Panc1 (cell line): ENCODE measurements at places on chromosomes 2 and 18.

- no peak for DNase-seq
These were observed 39.1 kb downstream of the SNED1 start for GRCh38 chr2:241037498-241037897.

GRCh38 chr2:147623328-147623727, 221.5 kb upstream of the ACVR2A start:
- DNase-seq = no peak

DNA sequence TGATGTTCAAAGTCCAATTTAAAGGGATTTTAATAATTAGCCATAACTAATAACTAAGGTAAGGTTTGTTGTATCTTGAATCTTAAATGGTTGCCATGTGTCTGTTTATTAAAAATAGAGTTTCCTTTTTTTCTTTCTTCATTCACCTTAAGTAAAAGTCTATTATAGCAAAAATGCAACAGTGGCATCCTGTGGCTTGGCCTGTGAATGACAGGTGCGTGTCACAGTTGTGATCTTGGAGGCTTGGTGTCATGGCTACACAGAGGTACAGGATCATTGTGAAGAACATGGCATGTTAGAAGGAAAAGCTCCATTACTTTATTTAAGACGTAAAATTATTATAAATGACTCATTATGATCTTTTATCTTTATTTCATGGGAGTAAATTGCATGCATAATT, 246.1 kb downstream of the BCL2 start:
- peak; percentile 12 for DNase-seq

- peak; percentile 53 for DNase-seq
These were observed 114.5 kb downstream of the INSIG2 start for GRCh38 chr2:118202707-118203303.

DNA sequence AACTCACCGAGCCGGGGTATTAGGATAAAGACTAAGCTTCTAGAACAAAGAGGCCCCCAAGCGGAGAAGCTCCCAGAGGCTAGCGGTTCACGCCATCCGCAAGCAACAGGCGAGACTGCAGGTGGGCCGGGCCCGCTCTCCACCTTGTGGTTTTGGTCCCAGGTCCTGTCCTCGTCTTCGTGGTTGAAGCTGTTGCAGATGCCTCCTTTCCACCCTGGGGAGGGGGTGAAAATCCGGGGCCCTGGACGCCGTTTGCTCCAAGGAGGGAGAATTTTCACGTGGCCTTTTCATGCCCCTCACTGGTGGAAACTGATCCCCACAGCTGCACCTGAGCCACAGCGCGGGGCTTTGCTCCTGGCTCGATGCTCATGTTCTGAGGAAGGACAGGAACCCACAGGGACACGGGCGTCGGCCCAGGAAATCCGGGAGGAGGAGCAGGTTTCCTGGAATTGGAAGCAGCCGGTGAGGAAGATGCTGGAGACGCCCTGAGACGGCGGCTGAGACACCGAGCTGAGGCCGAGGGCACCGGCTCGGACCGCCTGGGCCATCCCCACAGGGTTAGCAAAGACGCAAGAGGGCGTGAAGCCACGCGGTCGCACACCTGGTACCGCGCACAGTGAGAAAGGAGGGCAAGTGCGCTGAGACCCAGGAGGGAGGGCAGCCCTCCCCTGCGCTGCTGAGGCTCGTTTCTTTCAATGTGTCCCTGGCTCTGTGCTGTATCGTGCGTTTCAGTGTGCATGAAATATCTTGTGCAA, 54.7 kb upstream of the SALL3 start:
- no peak for DNase-seq

DNA sequence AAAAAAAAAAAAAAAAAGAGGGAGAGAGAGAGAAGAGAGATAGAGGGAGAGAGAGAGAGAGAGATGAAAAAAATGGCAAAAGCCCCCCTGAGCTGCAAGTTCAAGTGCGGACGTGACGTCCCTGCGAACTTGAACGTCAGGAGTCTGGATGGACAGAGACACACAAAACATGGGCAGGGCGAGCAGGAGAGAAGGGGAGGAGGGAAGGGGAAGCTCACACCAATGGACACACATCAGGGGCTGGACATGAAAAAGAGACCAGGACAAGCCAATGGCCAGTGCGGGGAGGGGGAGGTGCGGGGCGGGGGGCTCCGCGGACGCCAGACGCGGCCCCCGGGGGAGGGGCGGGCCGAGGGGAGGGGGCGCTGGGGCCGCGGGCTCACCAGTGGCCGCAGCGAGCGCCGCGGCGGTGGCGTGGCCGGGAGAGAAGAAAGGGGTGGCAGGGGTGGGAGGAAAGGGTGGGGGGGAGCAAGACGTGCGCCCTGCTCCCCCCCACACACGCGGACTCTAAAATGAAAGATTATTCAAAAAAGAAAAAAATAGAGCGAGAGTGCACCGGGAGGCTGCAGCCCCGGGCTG, at the start of gene BCL11A:
BCL11A (minus strand) TSS at position 160 of the 579 bp plus-strand sequence. CDS start 384 bp downstream, outside the sequence.
- DNase-seq = no peak

DNA sequence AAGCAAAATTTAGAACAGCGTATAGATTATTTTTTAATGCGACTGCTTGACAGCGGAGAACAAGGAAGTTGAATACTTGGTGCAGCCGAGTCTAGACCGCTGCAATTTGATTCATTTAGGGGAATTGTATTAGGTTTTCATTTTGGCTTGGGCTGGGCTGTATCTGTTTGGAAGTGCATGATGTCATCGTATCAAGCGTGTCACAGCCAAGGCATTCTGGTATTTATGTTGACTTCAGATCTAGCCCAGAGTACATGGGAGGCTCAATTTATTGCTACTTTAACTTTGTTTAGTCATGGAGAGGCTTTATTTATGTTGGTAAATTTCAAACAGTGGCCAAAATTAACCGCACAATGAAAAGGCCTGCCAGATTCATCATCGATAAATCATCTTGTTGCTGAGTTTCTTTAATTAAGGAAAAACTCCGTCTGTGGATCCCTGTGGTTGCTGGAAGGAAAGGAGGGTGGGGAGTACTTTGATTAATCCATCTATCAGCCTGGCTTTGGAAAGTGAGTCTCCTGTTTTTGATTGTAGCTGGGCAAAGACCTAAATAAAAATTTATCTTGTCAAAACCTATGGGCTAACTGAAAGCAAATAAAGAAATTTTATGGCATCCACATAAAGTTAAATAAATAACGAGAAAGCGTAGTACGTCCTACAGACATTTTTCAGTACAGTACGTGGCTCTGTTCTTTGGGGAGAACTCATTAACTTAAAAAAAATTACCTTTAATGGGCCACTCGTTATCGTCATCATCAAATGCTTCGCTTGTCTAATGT, 230.4 kb upstream of the SPRED2 start:
- DNase-seq = no peak

DNA sequence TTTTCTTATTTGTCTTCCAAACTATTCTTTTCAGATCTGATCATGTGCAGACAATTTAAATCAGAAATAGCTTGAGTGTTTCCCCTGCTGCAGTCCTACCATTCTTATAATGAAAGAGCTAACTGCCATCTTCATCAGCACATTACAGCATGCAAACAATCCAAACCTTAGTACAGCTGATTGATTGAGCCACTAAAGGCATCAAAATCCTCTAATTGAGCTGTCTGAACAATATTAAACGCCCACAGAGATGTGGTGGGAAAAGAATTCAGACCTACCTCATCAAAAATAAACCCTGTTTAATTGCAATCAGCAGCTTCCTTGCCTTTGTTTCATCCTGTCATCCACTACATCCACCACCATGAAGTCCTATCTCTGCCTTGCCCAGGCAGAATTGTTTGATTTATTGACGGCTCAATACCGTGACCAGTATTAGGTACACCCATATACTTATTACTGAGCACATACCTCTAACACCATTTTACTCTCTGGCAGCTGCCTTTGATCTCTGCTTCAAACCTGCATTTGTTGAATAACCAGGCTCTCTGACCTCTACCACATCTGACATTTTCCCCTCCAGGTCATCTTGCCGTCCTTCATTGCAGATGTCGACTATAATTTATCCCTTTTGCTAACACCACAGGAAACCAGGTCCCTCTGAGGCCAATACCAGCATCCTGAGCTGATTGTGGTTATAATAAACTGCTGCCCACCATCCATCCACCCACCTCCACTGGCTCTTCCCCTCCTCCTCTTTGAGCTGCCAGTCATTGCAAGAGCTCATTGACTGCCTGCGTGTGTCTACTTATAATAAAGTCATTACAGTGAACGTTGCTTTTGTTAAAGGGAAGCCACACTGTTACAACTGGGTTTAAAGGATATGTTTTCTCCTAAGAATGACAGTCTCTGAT, 78.5 kb downstream of the RBM43 start:
- no peak for DNase-seq

GRCh38 chr2:64054161-64054915, 35.1 kb upstream of the VPS54 start:
- DNase-seq = no peak

GRCh38 chr2:162424816-162425215, 80.9 kb downstream of the GCA start:
- no peak for DNase-seq

DNA sequence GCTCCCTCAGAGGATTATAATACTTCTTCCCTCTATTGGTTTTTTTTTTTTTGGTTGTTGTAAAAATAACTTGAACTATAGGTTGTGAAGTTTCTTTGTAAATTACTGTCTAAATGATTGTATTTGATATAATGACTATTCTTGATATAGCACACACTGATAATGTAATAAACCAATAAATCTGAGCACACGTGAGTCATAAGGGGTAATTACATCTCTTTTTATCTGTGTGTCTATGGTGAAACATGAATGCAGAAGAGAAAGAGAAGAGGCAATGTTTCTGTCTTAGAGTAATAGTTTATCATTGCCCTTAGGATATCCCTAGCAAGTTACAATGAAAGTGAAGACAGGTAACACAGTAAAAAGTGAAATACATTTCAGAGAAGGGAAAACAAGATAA, 64.1 kb upstream of the RAPGEF4 start:
- no peak for DNase-seq

DNA sequence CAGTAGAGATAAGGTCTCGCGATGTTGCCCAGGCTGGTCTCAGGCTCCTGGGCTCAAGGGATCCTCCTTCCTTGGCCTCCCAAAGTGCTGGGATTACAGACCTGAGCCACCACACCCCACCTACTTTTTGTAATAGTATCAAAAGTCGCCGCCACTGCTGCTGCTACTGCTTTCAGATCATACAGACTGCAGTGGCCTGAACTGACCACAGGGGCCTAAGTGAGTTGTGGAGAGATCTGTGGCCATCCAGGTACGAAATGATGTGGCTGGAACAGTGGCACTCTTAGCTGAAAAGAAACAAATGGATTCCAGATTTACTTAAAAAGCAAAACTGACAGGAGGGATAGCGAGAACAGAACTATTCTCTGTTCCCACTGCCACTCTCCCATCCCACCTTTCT, 32.9 kb upstream of the POMC start:
- DNase-seq = no peak

- DNase-seq = no peak
These were observed 139.0 kb upstream of the SH3BP4 start for GRCh38 chr2:234812851-234813250.

DNA sequence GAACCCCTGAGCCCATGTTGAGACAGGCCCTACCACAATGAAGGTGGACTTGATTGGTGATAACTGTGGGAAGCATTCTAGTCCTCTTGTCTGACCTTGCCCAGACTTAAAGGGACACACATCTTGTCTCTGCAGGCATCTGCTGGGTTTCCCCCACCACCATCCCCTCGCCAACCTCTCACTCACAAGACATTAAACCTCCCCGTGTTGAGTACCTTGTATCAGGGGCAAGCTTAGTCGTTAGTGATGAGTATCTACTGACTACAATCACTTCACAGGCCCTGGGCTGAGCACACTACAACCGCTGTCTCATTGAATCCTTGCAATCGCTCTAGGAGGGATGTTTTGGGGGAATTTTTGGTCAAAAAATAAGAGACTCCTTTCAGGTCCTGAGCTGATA, 86.0 kb downstream of the ICOS start:
- DNase-seq = no peak

- no peak for DNase-seq
These were observed 25.1 kb downstream of the DGKD start for GRCh38 chr2:233379441-233379840.

DNA sequence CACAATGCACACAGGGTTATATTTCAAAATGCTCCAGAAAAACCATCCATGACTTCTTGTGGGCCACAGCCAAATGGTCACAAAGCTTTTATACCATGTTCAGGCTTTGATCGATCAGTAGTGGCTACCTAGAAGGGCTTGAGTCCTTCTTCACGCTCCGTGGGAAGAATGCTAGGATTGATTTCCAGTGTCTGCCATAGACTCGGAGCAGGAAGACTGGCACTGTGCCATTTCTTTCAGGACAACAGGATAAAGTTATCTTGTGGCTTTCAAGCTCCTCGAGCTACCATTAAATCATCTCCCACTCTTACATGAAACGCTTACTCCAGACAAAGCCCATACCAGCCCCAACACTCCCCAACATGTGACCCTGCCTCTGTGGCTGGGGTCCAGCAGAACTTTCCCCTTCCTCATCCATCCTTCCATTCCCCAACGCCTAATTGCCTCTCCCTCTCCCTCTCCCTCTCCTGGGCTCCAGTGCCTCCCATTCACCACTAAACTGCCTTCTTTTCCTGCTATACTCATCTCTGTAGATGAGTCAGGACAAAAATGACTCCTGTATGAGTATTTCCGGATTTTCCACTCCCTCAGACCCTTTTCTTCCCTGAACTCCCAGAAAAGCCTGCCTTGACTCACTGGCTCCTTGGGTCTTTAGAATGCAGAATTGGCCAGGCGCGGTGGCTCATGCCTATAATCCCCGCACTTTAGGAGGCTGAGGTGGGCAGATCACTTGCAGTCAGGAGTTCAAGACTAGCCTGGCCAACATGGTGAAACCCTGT, 40.9 kb downstream of the ADD2 start:
- no peak for DNase-seq

DNA sequence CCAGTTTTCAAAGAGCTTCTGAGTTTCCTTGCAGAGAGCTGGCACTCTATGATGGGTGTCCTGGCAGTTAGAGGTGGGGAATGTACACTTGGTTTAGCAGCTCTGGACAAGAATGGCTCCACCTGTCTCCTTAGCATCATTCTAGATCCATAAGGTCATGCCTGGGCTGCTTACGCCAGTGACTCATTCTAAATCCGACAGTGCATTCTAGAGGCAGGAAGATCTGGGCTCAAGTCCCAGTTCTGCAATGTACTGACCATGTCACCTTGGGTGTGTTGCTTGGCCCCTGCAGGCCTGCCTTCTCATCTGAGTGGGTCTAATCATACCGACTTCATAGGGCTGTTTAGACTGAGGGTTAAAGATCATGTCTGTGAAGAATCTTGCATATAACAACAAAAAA, 46.5 kb downstream of the PTGR3 start:
- DNase-seq = no peak

DNA sequence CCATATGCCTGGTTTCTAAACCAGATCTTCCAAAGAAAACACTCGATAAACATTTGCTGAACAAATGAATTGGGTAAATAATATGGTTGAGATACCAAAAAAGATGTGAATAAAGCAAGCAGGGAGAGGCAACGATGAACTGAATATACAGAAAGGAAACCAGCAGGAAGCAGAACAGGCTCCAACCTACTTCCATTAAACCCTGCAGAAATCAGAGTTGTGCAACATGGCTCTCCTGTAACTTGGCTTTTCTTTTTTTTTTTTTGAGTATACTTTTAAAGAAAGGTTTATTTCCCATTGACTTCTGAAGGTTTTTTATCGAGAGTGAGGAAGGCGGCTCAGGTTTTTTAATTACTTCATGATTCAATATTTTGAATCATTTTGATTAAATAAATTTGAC, 23.5 kb downstream of the ITSN2 start:
- DNase-seq = no peak

- DNase-seq = no peak
These were observed 186.5 kb upstream of the KLHL29 start for GRCh38 chr2:23198316-23199114.
